Activated gamma-delta T cell (primary cell): ENCODE measurements at places on chromosomes 6 and 20.

GRCh38 chr6:113859349-113860180 is 2.4 kb downstream of the MARCKS start:
- DNase-seq: no peak

- no peak for DNase-seq
Observed at GRCh38 chr6:63526931-63527330, 45.3 kb upstream of the LOC128125822 start.

DNA sequence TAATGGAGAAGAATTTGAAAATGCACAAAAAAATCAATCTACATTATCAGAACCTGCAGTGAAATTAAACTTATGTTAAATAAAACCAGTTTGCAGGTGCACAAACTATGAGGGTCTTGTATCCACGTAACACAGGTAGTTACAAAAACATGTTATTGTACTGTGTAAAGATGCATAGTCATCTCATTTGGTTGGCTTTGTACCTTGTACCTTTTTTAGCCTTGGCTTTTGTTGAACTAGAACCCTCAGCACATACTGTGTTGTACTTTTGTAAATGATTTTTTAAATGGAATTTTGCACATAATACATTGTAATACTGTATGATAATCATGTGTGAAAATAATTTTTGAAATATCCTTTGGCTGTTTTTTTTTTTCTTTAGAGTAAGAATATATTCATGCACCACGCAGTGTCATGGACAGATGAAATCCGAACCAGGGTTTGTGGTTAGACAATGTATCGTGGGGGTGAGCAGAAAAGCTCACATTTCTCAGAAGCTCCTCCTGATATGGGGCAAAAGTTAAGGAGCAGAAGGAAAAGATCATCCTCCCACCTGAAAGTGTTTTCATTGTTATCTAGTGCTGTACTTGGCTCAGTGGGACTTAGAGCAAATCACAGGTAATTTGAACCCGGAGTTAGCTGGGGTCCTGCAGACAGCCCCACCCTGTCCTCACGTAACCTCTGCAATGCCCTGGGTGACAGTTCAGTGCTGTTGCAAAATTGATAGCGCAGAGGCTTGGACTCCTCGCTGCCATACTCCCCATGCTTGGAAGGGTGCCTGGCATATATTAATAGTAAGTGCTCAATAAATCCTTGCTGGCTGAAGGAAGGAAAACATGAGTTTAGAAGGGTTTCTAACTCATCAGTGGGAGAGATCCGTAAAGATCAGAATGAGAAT is 14.8 kb upstream of the NAA20 start:
- no peak for DNase-seq

DNA sequence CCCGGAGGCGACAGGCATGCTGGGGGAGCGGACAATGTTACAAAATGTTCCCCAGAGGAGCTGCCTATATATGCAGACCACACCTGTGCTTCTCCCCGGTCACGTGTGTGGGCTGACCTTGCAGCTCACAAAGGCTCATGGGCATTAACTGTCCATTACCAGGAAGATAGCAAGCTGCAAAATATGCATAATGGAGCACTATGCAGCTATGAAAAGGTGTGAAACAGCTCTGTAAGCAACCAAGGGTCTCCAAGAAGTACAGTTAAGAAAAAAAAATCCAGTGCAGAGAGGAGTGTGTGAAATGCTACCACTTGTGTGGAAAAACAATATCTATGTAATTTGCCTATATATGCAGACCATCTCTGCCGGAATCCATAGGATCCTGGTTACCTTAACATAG is 9.4 kb downstream of the TCF15 start:
- DNase-seq: no peak

DNA sequence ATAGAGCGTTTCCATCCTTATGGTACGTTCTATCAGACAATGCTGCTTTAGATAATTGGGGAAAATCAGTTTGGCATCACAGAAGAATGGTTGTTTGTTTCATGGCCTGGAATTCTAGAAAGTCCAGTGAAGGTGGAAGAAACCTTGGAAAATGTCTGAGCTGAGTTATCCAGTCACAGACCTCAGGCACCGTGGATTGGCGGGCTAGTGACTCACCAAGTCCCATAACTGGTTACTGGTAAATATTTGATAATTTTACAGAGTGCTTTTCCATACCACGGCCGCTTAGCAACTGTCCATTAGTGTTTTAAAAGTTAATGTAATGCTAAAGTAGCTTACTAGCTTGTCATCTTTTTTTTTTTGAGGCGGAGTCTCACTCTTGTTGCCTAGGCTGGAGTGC is 99.4 kb downstream of the SLC35B3 start:
- DNase-seq: no peak

DNA sequence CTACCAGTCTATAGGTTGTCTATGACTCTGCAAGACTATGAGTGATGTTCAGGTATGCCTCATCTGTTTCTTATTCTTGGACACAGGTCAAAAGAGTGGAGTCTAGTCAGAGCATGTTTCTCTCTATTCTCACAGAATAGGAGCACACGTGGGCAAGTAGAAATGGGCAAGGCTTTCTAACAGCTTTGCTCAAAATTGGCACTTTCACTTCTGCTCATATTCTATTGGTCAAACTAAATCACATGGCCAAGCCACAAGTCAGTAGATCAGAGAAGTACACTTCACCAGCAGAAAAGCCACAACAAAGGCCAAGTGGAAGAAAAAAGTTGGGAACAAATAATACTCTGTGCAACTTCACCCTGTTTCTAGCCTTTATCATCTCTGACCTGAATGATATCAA is 354.5 kb upstream of the SYNCRIP start:
- DNase-seq: no peak

DNA sequence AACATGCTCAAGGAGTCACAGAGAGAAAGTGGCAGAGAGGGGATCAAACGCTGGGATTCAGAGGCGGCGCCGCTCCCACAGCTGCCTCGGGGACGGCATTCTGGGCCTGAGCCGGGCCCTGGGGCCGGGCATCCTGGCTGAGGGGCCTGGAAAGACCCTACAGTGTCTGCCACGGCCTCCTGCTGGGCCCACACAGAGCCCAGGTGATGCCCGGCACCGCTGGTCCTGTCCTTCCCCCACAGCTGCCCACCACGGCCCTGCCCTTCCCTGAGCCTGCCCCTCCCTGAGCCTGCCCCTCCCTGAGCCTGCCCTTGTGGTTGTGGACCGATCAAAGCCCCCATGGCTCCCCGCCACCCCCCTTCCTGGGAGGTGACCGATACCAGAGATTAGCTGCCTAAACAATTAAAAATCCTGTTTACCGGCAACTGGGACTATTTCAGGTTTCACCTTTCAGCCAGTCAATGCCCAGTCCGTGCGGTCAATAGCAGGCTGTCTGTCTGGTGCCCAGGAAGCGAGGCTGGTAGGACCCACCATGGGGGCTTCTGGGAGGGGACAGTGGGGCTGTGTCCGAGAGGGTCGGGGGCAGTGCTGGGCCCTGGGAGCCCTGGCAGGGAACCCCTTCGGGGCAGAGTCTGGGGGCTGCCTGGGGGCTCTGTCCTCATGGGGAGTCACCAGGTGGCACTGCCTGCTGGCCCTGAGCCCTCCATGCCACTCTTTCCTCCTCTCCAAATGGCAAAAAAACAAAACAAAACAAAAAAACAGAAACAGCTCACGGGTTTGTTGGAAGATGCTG is 55.4 kb upstream of the GATA5 start:
- DNase-seq: no peak

- no peak for DNase-seq
Observed at GRCh38 chr20:21387528-21387927, 9.8 kb downstream of the NKX2-4 start.

- DNase-seq: no peak
Observed at GRCh38 chr6:17178754-17179529, 77.1 kb downstream of the STMND1 start.

- no peak for DNase-seq
Observed at GRCh38 chr20:43191946-43192863, 2.5 kb upstream of the PTPRT start.

DNA sequence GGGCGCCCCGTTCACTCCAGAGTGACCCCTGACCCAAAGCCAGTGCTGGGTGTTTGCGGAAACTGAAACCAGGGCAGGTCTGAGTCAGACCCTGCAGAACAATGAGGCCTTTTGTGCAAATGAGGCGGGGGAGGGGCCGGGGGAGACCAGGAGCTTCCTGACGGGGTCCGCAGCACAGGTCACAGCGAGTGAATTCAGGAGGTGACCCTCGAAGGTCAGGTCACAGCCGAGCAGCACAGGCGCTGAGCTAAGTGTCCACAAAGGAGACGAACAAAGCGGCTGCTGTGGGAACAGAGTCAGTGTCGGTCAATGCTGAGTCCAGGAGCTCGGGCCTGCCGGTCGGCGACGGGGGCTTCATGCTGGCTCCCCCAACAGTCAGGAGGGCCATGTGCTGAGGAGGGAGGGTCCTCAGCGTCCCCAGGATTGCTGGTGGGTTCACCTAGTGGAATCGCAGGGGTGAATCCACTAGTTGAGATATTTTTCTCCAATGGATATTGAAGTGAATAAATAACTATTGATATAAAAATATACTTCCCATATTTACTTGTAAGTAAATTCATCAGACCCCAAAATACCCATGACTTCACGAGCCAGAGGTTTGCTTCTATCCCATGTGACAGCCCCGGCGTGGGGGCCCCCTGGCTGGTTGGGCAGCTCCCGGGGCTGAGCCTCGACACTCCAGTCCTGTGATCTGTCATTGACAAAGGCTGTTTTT is 188.4 kb upstream of the SULF2 start:
- no peak for DNase-seq

DNA sequence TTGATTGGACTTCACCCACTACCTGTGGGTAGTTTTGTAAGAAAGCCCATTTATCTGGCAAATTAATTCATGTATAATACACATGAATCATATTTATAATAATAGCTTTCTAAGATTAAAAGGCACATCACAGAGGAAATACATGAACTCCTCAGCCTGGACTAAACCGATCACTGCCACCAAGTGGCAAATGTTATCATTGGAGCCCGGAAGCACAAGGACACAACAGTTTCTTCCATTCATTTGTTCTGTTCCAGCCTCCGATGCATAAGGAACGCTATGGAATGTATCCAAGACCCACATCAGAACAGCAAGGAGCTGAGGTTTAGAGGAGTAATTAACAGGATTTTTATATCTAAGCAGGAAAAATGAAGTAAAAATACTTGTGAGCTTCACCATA is 13.9 kb upstream of the IPCEF1 start:
- DNase-seq: no peak

DNA sequence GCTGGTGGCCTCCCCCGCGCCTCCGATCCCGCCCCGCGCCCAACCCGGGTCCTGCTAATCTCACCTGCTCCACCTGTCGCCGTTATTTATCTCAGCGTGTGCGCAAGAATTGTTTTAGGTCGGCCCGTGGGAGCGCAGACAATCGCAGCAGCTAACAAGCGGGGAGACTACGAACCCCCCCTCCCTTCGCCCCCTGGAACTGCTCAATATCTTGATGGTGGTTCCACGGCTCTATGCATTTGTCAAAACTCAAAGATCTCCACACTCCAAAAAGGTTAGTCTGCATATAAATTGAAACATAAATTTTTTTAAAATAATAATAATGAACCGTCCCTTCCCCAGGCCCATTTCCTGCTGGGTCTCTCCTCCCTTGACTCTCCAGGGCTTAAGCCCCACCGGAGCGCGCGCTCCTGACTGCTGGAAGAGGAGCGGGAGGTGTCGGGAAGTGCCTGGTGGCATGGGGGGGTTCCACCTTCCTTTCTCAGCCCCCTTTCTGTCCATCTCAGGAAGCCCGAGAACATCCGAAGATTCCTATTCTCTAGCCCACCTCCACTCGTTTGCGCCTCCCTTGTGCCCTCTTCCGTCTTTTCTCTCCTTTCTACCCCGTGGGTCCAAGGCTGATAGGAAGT is 1.6 kb upstream of the MDGA1 start:
- DNase-seq: no peak

DNA sequence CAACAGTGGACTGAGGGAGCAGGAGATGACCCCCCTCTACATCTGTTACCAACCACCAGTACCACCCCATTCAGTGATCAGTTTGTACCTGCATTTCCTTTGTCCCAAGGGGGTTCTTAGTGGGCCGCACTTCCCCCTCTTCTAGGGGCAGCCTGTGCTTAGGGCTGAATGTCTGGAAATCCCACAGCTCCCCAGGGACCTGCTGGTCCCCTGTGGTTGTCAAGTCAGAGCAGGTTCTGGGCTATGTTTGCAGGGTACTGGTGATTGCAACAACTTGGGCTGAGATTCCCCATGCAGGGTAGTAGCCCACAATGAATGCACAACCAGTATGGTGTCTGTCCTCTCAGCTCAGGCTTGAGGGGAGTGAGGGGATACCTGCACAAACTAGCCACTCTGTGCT is 39.7 kb upstream of the COL10A1 start:
- DNase-seq: no peak

GRCh38 chr20:45991616-45992015 is 17.1 kb upstream of the MMP9 start:
- DNase-seq: no peak

DNA sequence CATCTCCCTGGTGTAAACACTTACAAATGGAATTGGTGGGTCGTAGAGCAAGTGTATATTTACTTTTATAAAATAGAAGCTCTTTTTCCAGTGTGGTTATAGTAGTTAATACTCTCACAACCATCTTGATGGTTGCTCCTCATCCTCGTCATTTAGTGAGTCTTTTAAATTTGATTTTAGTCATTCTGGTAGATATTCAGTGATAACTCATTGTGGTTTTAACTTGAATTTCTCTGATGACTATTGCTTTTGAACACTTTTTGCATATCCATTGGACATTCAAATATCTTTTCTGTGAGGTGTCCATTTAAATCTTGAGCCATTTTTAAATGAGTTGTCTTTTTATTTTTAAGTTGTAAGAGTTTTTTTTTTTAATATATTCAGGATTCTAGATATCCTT is 189.2 kb upstream of the PHACTR1 start:
- DNase-seq: no peak

DNA sequence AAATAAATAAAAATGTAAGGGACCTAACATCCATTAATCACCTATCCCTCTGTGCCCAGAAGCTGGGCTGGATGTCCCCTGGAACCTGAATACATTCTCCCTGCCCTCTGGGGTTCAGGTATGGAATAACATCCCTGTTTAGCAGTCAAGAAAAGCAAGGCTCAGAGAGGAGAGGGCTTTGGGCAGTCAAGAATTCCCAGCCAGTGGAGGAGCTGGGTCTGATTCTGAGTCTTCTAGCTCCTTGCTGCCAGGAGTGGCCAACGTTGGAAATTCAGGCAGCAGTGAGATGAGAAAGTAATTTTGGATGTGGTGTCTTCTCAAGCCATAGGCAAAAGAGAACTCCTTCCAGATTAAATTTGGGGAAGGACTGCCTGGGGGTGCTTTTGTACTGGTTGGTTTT is 42.6 kb upstream of the ZNFX1 start:
- DNase-seq: no peak
